Tracheal epithelial cell (primary cell): ENCODE measurements at places on chromosomes 11 and 22. TPM values are rescaled to one million over a fixed set of nuclear protein-coding genes. Genes with fewer than 3 reads are reported as not detected.

CABP7 gene
- total RNA-seq = not detected in 2 replicates

OR5T2 gene
- total RNA-seq = not detected in 2 replicates

TSPAN18 gene
- total RNA-seq = 0.72 TPM in 1 of 2 replicates, not detected in the other

GRAMD1B gene
- under 0.01 and 0.96 TPM in 2 replicates for total RNA-seq

FXYD6 gene
- 0.72 TPM in 1 of 2 replicates, not detected in the other for total RNA-seq

HEPHL1 gene
- 0.21 and 2.2 TPM in 2 replicates for total RNA-seq

GTSE1 gene
- 0.21 and 0.48 TPM in 2 replicates for total RNA-seq

MMP13 gene
- not detected in 2 replicates for total RNA-seq

P2RY2 gene
- 7.5 and 19.8 TPM in 2 replicates for total RNA-seq

JAM3 gene
- 0.64 and 1.7 TPM in 2 replicates for total RNA-seq

PPFIBP2 gene
- total RNA-seq = 8.0 and 14.9 TPM in 2 replicates

DDTL gene
- total RNA-seq = 0.43 TPM in 1 of 2 replicates, not detected in the other

C11orf42 gene
- not detected in 2 replicates for total RNA-seq

CDK2AP2 gene
- total RNA-seq = 17.1 and 18.5 TPM in 2 replicates

RFPL2 gene
- total RNA-seq = not detected in 2 replicates

NCR3LG1 gene
- 2.6 and 2.9 TPM in 2 replicates for total RNA-seq

CLCF1 gene
- total RNA-seq = 3.0 and 8.9 TPM in 2 replicates

MRGPRE gene
- 0.72 TPM in 1 of 2 replicates, not detected in the other for total RNA-seq

CD3E gene
- total RNA-seq = not detected in 2 replicates

LYVE1 gene
- total RNA-seq = 0.24 TPM in 1 of 2 replicates, not detected in the other

HBE1 gene
- total RNA-seq = not detected in 2 replicates

OR5P2 gene
- not detected in 2 replicates for total RNA-seq

PTPRJ gene
- total RNA-seq = 1.9 and 24.6 TPM in 2 replicates

C22orf31 gene
- not detected in 2 replicates for total RNA-seq

PSMD13 gene
- total RNA-seq = 129 and 161 TPM in 2 replicates

P2RY6 gene
- total RNA-seq = 0.21 and 0.96 TPM in 2 replicates

ELF5 gene
- total RNA-seq = 0.43 TPM in 1 of 2 replicates, not detected in the other

MPZL3 gene
- total RNA-seq = 28.2 and 34.3 TPM in 2 replicates

NEFH gene
- 0.21 and 0.72 TPM in 2 replicates for total RNA-seq

SLC37A2 gene
- 18.6 and 35.2 TPM in 2 replicates for total RNA-seq

MRGPRF gene
- under 0.01 TPM in 1 of 2 replicates, not detected in the other for total RNA-seq
